ENCODE measurements at places on chromosomes 1 and 21.

GRCh38 chr1:17688217-17688810 is 66.8 kb upstream of the ACTL8 start:
- DNase-seq, result no peak

GRCh38 chr1:63152572-63152971 is 169.8 kb upstream of the FOXD3 start:
- no peak for DNase-seq

GRCh38 chr1:184892116-184892515 is 82.2 kb downstream of the NIBAN1 start:
- no peak for DNase-seq

DNA sequence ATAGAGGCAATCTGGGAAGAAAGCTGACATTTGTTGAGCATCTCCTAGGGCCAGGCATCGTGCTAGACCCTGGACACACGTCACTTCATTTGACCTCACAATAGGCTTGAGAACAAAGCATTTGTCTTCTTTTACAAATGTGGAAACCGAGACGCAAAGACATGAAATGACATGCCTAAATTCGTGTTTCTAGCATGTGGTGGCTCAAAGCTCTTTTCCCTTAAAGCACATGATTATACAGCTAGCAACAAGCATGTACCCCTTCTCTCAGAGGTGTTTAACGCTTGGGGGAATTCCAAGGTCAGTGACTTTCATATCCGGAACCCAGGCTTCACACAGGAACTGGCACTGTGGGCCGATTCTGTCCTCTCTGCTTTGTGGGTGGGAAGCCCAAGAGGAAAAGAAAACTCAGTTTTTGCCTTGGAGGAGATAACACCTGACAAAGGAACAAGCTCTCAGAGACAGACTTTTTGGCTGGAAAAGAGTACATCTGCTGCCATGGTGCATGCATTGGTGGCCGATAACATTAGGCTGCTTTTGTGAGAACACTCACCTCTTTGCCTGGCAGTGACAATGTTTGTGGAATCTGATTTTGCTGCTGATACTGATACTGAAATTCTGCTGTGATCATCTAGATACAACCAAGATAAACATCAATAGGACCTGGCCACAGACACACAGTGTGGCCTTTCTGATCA is 15.4 kb upstream of the CD2 start:
- DNase-seq, result no peak

- no peak for DNase-seq
Measured at GRCh38 chr1:62356257-62356835, 37.1 kb upstream of the KANK4 start.

DNA sequence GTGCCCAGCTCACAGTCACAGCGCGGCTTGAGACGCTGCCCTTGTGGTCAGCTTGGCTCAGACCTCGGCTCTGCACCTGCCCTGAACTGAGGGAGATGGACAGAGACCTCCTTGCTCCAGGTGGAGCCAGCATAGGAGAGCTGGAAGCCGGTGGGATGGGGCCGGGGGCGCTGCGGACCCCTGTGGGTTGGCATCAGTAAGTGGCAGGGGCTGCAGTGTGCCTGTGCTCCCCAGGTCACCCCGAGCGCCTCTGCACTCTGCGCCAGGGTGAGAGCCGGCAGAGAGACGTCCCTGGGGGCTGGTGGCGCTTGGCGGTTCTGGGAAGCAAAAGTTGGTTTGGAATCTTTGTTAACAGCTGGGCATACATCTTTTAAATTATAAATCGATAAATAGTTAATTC is 105.6 kb upstream of the TTC34 start:
- DNase-seq, result no peak

DNA sequence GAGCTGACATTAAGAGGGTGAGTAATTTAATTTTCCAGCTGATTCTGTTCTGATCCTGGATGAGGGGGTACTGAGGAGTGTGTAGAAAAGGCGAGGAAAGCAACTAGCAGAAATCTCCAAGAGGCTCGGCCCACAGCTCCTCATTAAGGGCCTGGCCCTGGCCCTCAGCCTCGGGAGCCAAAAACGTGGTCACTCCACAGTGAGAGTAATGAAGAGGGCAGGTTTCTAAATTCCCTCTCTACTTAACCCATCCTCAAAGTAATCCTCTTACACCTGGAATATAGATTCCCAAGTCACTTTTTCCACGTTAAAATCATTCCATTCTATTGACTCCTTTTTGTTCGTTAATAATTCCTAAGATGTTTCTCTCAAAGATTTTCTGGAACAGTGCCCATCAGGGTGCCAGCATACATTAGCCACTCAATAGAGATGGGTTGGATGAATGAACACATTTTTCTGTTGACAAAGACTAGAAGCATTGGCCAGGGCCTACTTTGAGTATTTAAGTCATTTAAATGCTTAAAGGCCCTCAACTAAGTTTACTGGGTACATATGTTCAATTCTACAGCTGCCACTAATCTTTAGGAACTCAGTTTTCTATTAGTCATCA is 1.1 kb upstream of the COL11A1 start:
- no peak for DNase-seq

DNA sequence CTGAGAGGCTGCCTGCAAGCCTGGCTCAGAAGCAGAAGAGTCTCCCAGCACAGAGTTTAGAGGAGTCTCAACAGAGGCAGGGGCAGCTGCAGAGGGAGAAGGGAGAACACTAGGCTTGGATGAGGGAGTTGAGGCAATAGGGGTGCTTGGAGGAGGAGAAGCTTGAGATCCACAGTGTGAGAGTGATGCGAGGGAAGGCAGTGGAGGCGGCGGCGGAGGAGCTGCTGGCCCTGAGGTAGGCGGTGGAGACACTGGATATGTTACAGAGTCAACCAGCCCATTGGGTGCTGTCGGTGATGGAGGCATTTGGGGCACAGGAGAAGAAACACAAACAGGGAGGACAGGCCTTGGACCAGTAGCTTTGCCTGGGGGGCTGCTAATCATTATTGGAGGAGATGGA is 89.4 kb upstream of the LBR start:
- no peak for DNase-seq

- no peak for DNase-seq
Measured at GRCh38 chr21:27759820-27760219, 792.9 kb upstream of the ADAMTS5 start.

DNA sequence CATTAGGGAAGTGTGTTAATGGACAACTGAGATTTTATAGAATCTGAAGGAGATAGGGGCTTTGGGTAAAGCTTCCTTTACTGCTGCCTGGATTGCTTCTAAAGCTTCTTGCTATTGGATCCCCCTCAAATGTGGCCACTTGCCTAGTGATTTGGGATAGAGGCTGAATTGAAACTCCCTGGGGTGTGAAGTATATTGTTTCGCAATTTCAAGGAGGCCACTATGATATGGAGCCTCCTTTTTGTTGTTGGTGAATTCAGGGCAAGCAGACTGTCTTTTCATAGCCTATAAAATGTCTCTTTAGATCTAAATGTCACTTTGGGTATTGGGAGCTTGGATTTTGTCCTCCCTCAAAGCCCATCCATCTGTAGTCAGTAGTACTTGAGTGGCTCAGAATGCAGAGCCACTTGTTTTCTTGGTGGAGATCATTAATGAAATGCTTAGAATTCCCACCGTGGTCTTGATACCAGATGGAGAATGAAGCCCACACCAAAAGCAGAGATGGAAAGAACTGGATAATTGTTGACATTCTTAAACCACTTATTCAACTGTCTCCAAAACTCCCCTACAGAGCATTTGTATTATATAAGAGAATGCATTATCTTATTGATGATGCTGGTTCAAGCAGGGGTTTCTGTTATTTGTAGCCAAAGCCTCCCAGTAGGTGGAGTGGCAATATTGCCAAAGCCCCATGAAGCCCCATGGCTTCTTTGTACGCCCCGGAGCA is 144.3 kb upstream of the KCNE2 start:
- DNase-seq, result no peak

GRCh38 chr1:106063510-106063909 is 993.0 kb upstream of the PRMT6 start:
- no peak for DNase-seq

- no peak for DNase-seq
Measured at GRCh38 chr1:182650678-182651338, 33.6 kb downstream of the RGS8 start.

DNA sequence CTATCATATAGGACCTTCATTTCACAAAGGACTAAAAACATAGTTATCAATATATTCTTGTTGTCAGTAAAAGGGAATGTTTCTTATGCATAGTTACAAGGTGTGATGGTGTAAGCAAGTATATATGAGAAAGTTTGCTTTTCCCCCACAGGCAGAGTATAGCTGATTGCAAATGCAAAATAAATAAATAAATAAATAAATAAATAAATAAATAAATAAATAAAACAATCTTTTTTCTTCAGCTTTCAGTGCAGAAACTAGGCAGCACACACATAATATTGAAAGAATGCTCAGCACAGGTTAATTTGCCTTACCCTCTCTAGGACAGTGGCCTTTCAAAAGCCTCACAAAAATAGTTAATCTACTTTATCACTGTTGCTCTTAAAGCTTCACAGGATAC is 138.8 kb downstream of the BRINP3 start:
- DNase-seq, result no peak

DNA sequence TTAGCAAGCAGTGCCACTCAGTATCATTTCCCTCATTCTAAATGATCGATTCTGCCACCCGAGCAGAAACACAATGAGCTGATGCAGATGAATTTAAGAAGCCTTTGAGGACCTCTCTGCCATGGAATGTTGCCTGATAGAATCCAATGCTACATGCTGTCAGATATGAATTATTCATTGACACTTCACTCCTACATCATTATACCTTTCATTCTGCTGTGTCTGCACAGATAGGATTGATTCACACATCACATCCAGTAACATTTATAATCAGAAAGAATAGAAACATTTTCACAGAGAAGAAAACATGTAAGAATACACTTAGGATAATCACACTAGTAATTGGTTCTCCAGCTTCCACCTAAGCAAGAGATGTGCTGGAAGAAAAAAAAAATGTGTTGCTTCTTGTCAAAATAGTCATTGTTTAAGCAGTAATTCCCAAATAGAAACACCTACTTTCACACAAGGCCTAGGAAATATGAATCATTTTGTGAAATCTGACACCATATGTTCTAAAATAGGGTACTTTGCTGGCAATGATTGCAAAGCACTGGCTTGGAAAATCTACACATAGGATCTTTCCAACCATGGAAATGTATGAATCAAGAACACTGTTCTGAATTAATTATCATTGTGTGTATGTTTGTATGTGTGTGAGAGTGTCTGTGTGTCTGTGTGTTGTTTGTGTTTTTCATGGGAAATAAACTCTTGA is 110.1 kb downstream of the GRIK1 start:
- DNase-seq, result no peak

DNA sequence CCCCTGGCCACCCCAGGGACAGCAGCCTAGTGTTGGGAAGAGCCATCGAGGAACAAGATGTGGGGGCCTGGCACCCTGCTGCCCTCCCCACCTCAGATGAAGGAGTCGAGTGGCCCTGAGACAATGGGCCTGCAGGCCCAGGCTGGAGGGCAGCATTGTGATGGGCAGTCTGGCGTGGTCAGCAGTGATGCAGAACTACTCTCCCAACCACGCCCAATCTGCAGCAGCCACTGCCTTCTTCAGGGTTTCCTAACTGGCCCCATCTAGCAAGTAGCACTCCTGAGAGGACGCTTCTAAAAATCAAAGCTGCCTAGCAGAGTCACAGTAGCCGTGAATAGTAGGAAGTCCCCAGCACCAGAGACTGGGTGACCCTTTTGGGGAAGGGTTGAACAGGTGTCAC is 18.5 kb downstream of the CDCP2 start:
- no peak for DNase-seq

GRCh38 chr1:76865696-76866286 is 1.5 kb upstream of the ST6GALNAC5 start:
- DNase-seq, result no peak

DNA sequence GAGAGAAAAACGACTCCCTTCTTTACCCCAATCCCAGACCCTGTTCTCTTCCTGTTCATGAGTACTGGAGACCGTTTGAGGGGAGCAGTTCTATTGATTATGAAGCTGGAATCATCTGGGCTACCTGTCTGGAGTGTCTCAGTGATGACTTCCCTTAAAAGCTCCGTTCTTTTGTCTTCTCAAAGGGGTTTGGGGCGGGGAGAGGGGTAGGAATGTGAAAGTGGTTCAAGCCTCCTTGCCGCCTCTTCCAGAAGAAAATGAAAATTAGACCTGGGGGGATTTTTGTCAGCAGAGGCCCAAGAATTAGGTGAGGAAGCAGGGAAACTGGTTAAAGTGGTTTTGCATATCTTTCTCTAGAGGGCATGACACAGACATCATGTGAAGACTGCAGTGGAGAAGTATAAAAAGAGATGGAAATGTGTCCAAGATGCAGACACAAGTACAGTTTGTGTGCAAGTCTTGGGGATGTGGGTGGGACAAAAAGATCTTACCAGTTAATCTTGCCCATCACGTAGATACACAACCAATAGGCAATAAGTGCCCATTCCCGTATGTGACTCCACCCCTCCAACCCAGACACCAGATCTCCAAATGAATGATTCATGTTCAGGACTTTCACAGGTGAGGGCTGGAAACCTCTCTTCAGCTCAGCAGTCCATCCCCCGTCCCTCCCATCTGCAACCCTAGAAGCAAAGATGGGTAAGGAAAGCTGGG is 470 bp upstream of the MTMR11 start:
- no peak for DNase-seq

DNA sequence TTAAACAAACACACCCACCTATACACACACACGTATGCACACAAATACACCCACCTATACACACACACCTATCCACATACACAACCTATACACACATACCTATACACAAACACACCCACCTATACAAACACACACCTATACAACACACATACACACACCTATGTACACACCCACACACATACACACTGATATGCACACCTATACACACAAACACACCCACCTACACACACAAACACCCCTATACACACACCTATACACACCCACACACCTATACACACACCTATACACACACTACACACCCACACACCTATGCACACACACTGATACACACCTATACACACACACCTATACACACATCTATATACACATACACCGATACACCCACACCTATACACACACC is 115.7 kb upstream of the VAMP3 start:
- DNase-seq, result no peak

DNA sequence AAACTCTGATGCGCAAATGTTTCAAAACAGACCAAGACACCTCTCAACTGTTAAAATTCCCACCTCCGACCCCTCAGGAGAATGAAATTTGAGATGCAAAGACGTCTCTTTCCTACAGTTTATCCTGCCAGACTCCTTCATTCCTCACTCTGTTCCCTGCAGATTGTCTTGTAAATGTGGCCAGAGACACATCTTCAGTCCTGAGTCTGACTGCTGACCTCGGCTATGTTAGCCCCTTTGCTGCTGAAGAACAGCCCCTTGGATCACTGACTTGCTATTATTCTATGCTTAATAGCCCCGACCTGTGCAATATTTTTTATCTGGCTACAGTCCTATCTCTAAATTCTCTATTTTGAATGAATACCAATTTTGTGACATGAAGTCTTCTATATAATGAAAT is 16.6 kb upstream of the ESRRG start:
- no peak for DNase-seq

GRCh38 chr1:222301652-222302051 is 246.3 kb downstream of the HHIPL2 start:
- no peak for DNase-seq

DNA sequence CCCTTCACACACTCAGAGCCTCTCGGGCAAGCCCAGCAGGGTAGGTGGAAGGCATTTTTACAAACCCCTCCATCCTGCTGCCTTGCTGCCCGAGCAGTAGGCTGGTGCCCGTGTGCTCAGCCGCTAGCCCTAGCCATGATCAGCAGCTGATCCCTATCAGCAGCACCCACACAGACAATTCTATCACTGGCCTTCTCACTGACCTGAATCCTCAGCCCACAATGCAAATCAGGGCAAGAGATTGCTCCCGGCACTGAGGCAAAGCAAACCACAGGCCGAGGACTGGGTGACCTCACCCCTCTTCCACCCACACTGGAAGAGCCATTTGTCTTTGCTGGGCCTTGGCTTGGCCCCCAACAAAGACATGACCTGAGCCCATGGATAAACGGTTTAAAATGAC is 895 bp upstream of the PDZK1 start:
- DNase-seq, result no peak
